CD4-positive, alpha-beta T cell treated with Interferon gamma for 1 hour (primary cell): ENCODE measurements at places on chromosomes 6 and 20.

DNA sequence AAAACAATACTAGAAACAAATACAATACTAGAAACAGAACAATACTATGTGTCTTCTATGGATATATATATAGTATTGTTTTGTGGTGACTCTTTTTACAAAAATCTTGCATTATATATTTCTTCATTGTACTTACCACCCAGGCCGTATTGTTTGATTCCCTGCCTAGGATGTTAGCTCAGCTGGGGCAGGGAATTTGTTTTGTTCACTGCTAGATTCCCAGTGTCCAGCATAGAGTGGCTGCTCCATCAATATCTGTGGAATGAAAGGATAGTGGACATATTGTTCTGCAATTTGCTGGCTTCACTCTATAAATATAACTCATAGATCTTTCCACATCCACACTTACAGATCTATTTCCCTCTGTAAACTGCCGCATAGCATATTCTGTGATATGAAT lies 21.5 kb upstream of the PREX1 start:
- DNase-seq, result no peak

DNA sequence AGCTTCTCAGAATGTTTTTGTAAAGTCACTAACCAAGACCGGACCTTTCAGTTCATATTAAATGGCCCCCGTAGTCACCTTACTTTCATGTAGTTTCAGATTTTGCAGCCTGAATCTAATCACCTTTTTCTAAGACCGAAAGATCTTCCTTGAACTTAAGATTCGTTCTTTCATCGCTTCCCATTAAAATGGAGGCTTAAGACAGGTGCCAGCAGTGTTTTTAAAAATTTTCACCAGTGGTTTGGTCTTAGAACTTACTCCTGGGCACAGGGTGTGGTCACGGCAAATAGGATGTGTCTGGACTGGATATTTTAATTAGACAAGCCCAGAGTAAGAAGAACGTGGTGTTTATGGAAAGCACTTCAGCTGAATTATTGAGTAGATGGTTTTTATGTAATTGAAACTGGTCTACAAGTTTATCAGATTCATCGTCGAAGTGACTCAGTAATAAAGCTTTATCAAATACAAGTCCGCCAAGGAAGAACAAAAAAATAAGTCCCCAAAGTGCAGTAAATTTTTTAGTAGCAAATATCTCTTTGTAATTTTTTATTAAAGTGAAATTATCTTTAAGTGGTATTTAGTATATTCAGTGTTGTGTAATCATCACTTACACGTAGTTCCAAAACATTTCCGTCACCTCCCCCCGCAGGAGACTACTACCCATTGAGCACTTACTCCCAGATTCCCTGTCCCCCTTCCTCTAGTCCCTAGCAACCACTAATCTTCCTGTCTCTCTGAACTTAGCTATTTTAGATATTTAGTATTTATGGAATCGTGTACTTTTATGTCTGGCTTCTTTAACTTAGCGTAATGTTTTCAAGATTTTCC lies 868 bp downstream of the SRSF3 start:
- DNase-seq, result peak; percentile 20

- no peak for DNase-seq
Measured at GRCh38 chr20:45407783-45408645, at the start of gene DBNDD2. TSS of gene DBNDD2 (plus strand) at chr20:45408289. CDS start at chr20:45408468, 179 bp downstream.

DNA sequence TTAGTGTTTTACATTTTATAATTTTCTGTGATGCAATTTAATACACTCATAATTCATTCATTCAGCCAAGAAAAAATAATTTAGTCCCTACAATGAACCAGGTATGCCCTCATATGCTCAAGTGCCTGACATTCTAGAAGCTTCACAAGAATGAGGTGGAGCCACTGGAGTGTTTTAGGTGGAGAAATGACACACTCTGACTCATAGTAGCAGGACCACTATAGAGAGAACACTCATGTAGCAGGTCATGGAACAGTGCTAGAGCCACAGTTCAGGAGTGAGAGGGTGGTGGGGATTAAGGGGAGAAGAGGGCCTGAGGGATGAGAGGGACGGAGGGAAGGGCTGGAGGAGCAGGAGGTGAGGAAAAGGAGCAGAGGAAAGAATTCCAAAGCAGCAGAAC lies 1.4 kb upstream of the HLA-G start:
- DNase-seq, result no peak

- no peak for DNase-seq
Measured at GRCh38 chr6:134289204-134289575, 28.7 kb downstream of the SGK1 start.

DNA sequence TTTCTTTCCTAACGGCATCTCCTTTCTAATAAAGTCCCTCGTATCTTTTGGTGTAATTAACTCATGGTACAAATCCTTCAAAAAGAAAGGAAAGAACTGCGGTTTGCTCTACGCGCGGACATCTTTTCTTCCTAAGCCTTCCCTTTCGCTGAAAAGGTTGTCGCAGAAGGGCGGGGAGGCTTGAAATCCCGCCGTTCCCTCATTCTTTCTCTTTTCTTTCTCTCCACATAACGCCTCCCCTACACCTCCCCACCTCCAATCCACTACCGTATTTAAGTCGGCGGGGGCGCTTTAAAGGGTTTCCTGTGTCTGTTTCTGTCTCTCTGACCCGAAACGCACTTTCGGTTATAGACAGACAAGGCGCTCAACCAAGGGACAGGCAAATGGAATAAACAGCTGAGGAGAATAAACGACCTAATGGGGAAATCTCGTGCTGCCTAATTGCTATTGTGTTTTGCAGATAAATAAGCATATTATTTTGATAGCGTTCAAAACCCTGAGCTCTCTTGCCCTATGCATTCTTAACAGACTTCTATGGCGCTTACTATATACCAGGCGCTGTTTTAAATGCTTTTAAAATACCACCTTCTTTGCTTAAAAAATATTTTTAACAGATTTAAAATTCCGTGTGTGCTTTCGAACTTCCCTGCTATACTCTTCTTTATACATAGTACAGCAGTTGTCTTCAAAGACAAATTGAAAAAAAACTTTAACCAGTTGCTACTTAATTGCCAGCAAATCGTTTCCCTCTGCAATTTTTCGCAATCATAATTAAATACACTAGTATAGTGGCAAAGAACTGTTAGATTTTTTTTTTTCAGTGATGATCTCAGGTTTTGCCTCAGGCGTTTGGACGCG lies 2.5 kb upstream of the HEY2 start:
- DNase-seq, result peak; percentile 67

DNA sequence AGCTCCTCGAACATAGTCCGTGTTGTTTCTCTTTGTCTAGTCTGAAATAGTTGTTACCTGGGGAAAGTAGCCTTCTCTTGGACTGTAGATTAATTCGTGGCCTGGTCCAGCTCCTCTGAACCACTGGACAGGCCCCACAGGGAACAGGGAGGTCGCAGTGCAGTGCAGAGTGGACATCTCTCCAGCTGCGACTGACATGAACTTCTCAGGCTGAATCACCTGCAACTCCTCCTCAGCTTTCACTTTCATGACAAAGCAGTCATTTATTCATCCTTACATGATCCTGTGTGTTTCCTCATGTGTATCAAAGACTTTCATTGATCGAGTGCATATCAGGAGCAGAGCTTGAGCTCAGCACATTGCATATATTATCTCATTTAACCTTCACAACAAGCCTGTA lies 19.1 kb upstream of the SIRPG start:
- no peak for DNase-seq

GRCh38 chr6:167841981-167842380 lies 15.3 kb downstream of the AFDN start:
- no peak for DNase-seq

- no peak for DNase-seq
Measured at GRCh38 chr6:125512621-125513020, 210.9 kb upstream of the HDDC2 start.
